ENCODE measurements at places on chromosomes 6 and 20.

DNA sequence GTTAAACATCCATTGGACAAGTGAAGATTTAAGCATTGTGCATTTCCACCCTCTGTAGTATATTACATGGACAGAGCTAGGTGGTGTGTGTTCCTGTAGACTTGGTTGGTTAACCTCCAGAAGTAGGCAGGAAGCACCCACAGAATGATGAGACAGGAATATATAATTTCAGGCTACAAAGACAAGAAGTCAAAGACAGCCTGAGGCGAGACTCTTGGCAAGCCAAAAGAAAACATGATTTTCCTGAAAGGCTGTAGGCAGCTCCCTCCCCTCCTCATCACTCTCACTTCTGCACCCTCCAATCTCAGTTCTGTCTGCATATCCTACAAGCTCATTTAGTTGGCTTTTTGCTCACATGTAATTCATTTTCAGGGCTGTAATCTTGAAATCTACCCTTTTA, 110.0 kb upstream of the SLC35B3 start:
- no peak for DNase-seq

DNA sequence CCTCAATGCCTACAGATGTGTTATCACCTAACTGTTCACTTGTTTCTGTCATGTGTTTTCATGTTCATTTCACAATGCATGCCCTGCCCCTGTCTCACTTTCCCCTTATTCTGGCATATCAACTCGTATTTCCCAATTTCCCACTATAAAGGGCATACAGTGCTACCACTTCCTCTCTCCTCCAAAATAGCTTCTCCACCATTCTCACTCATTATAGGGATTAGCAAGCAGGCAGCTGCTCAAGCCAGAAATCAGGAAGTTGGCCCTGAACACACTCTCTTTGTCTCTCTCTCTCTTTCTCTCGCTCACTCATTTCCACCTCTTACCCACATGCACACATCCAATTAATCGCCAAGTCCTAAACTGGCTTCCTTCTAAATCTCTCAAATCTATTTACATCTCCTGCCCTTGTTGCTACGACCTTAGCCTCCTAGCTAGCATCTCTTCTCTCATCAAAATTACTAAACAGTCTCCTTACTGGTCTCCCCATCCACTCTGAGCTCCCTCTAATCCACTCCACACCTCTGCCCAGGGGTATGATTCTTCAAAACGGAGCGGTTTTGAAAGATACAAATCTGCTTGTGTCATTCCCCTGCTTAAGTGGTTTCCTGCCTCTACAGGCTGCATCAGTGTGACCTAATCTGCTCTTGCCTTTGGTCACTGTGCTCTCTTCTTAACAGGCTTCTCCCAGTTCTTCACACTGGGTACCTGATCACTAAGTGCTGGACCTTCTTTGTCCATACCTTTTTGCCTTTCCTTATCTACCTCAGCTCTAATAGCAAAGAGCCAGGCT, 196.2 kb downstream of the BTBD9 start:
- no peak for DNase-seq

- DNase-seq: peak; percentile 13
Observed at GRCh38 chr20:57653546-57653900, 33.3 kb upstream of the ZBP1 start.

GRCh38 chr20:19449051-19449450, 236.6 kb downstream of the SLC24A3 start:
- DNase-seq: no peak

- no peak for DNase-seq
Observed at GRCh38 chr6:14873781-14874441, 372.0 kb upstream of the JARID2 start.

DNA sequence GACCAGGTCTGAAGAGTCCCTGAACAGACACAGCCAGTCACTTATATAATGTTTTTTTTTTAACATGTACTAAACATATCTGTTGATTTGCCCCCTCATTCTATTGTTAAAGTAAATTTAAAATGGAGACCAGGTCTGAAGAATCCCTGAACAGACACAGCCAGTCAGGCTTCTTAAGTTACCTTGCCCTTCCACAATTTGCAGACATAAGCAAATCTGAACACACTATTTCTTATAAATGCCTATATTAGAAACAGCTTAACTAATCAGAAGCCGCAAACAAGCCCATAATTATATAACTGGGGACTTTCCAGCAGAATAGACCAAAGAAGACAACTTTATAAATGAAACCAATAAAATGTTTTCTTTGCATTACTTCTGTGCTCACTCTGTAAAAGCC, 118.2 kb downstream of the DNAH8 start:
- no peak for DNase-seq

GRCh38 chr20:9660236-9660868, 146.0 kb downstream of the LAMP5 start:
- no peak for DNase-seq

- DNase-seq: no peak
Observed at GRCh38 chr6:138944412-138944811, 43.6 kb downstream of the REPS1 start.

GRCh38 chr20:43755390-43755789, 28.6 kb upstream of the GTSF1L start:
- DNase-seq: no peak
